ENCODE measurements at places on chromosomes 11 and 22.

DNA sequence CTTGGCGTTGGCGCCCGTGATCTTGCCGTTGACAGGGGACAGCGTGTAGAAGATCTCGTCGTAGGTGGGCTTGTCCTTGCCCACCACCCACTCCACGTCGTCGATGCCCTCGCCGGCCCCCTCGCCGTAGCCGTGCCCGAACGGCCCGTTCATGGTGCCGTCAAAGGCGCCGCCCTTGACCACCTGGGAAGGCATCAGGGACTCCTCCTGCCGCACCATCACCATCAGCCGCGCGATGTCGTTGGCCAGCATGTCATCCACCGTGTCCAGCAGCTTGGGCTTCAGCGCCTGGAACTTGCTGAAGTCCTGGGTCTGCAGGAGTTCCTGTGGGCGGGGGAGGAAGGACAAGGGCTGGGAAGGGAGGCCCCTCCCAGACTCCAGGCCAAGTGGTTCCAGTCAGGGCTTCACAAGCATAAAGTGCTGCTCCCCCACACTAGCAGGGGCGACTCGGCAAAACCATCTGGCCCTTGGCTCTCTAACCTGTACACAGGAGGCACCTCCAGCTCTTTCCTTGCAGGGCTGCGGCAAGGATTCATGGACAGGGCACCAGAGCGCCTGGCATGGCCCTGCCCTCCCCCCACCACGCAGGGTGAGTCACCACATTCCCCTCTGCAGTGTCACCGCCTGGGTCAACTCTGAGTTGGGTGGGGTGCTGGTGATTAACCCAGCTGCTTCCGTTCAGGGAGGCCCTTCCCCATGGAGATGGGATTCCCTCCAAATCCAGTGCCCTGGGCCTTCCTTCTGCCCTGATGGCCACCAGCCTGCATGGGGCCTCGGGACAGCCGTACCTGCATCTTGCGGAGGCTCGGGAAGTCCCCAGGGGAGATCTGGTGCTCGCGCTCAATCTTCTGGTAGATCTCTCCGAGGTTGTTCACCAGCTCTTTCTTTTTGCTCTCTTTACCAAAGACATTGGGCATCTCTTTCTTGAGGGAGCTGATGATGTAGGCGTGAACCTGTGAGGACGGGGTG lies 10.4 kb upstream of the CDC42BPG start:
- peak; percentile 97 for DNase-seq

DNA sequence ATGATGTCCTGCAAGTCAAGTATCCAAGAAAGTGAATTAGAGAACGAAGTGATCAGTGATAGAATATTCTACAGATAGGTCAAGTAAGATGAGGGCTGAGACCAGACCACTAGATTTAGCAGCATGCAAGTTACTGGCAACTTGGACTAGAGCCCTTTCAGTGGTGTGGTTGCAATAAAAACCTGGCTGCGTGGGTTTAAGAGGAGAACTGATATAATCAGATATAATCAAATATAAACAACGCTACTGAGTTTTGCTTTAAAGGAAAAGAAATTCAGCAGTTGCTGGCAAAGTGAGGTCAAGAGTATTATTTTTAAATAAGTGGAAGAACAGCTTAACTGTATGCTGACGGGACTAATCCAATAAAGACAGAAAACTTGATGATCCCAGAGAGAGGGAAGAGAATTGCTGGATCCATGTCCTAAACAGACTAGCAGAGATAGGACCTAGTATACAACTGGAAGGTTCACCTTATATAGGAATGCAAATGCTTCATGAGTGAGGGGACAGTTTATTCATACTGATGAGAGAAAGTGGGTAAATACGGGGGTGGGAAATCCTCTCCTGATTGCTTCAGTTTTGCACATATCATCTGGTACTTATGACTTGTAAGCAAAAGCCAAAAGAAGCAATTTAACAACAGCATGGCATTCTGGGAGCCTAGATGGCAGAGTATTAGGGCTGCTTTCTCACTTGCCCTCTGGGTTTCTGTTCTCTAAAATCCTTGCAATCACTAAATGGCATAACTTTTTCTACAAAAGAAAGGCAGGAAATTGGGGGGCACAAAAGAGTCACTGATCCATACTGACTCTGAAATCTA lies 146.2 kb downstream of the RBFOX2 start:
- DNase-seq: no peak

DNA sequence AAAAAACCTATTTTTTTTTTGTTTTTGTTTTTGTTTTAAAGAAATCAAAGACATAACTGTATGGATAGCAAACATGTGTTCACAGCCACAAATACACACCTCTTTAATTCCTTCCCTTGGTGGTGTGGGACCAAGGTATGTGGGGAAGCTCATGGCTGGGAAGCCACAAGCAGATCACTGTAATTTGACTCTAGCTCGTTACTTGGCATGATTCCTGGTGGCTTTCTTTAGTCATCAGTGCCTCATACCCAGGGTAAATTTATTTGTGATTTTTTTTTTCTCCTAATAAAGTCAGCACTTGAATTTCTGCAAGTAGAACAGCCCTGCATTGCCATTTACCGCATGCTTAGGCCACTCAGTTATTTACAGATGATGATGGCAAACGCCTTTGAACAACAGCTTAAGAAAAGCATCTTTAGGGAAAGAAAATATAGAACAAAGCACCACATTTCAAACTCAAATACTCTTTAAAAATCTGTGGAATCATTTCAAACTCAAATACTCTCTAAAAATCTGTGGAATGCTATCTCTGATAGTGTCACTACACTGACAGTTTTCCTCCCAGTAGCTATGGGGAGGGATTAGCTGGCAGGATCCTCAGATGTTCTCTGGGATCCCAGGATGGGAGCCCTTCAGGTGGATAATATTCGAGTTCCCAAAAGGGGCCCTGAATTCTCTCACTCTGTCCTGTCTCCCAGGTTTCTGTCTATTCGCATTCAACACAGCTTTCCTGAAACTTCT lies 687.2 kb downstream of the OPCML start:
- DNase-seq: peak; percentile 69

GRCh38 chr11:565921-566509 lies 5.2 kb downstream of the RASSF7 start:
- DNase-seq: no peak

- no peak for DNase-seq
Measured at GRCh38 chr11:69820441-69820840, 1.2 kb upstream of the FGF3 start.

DNA sequence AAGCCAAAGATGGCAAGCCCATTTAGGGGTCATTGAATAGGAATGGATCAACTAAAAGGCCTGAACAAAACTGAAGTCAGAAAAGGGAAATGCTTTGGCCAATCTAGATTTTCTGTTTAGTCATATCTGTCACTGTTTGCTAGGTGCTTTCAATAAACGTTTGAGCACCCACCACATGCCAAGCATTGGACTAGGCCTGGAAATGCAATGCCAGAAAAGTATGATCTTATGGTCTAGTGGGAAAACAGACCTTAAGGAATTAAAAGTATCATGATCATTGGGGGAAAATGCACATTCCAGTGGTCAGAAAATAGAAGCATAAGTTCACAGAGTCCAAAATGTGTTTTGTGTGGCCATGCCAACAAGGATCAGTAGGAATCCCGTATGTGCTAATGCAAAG lies 76.8 kb upstream of the BIRC3 start:
- DNase-seq: no peak

DNA sequence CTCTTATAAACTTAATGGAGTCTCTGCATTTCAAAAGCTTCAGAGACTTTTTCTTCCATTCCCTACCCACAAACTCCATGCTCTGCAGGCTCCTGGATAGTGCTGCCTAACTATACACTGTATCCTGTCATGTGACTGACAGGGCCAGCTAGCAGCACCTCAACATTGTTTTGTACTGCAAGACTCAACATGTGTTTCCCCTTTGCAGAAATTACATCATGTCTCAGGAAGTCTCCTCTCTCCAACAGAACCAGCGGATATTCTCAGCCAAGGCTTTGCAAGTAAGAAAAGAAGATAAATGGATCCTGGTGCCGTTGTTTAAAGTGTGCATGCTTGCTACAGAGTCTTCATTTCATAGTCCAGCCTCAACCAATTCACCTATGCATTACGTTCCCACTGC lies 164.0 kb upstream of the UBASH3B start:
- peak; percentile 60 for DNase-seq

- DNase-seq: no peak
Measured at GRCh38 chr11:9687711-9688477, 24.0 kb downstream of the SWAP70 start.

GRCh38 chr22:23053912-23054530 lies 16.3 kb upstream of the GNAZ start:
- no peak for DNase-seq

DNA sequence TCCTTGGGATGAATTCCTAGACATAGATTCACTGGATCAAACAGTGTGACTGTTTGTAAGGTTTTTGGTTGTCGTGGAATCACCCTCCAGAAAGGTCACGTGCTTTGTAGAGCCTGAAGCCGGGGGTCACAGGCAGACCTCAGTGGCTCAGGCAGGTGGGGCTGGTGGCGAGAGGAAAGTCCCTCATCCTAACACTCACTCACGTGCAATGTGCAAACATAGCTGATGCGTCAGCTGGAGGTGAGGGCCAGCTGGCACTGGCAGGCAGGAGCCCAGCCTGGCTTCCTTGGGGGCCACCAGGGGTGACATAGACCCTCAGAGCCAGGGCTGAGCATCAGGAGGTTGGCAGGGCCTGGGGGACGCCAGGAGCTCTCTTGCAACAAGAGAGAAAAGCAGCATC lies 90.0 kb downstream of the ARHGAP8 start:
- DNase-seq: no peak

- DNase-seq: no peak
Measured at GRCh38 chr22:24184057-24184798, 2.9 kb downstream of the SUSD2 start.

DNA sequence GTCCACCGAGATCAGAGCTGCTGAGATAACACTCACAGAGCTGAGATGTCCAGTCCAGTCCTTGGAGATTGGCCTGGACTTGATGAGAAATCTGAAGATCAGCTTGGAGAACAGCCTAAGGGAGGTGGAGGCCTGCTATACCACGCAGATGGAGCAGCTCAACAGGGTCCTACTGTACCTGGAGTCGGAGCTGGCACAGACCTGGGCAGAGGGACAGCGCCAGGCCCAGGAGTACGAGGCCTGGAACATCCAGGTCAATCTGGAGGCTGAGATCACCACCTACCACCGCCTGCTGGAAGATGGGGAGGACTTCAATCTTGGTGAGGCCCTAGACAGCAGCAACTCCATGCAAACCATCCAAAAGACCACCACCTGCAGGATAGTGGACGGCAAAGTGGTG lies 33.1 kb downstream of the CLTCL1 start:
- no peak for DNase-seq

DNA sequence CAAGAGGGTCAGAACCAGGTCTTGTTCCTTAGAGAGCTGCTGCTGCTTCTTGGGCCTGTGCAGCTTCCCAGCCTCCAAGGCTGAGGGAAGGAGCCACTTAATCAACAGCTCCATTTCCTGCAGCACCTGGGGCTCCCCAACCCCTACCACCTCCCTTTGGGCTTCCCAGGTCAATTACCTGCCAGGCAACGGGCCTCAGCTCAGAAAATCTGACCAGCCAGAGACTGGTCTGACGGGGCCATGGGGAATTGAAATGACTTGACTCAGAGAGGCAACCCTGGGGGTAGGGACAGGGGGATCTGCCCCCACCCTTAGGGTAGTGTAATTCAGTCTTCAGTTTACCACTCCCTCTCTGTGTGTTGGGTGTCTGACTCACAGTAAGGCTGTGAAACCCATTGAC lies 4.7 kb upstream of the MAJIN start:
- DNase-seq: no peak

- DNase-seq: peak; percentile 40
Measured at GRCh38 chr22:25027043-25027906, 74.8 kb downstream of the KIAA1671 start.

Measured in MCF 10A (cell line).